ENCODE measurements at places on chromosomes 12 and 14.

DNA sequence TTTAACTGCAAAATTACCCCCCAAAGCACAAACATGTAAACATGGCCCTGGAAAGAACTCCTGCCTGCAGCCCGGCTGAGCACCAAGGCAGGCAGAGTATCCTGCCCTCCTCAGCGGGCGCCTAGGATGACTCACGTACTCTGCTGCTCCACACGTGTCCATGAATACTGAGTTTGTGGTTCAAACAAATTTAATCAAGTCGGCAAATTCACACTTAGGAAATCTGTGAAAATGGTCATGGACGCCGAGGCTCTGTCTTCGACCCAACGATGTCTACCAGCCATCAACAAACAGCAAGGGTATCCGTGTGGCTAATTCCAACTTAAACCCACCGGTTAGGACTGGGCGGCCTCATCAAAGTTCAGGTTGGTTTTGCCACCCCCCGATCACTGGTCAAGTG, 25.5 kb downstream of the GOLGA3 start:
- DNase-seq: no peak

DNA sequence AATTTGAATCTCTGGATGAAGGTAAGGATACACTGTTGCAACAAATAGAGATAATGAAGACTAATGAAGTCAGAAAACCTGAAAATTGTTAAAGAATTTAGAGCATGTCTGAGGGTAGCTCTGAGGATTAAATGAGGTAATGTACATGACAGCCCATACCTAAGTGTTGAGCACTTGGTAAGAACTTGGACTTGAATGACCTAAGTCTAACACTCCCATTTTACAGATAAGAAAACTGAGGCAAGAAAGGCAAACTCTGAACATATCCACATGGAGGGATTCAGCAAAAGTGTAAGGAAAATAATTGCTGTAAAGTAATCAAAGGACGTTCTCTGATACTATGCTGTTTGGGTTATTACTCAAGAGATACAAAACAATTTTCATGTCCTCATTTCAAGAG, 29.0 kb downstream of the PTPRB start:
- no peak for DNase-seq

GRCh38 chr14:76961631-76962302, 66.7 kb downstream of the IRF2BPL start:
- peak; percentile 90 for DNase-seq

DNA sequence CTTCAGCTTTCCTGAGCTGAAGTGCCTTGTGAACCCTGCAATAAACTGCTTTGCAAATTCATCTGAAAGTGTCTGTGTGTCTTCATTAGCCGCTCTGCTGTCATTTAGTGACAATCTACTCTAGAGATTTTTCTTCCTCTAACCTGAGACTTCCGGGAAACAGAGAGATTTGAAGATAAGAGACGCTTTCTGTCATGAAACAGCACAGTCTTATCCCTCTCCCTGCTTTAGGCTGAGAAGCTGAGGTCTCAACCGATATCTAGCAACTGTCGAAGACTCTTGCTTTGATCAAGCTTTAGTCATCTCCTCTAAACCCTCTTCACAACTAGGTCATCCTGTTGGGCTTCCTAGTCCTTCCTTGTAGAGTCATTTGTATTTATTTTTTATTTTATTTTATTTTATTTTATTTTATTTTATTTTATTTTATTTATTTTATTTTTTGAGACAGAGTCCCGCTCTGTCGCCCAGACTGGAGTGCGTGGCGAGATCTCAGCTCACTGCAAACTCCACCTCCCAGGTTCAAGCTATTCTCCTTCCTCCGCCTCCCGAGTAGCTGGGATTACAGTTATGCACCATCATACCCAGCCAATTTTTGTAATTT, 1.2 kb downstream of the RNASE2 start:
- DNase-seq: no peak

DNA sequence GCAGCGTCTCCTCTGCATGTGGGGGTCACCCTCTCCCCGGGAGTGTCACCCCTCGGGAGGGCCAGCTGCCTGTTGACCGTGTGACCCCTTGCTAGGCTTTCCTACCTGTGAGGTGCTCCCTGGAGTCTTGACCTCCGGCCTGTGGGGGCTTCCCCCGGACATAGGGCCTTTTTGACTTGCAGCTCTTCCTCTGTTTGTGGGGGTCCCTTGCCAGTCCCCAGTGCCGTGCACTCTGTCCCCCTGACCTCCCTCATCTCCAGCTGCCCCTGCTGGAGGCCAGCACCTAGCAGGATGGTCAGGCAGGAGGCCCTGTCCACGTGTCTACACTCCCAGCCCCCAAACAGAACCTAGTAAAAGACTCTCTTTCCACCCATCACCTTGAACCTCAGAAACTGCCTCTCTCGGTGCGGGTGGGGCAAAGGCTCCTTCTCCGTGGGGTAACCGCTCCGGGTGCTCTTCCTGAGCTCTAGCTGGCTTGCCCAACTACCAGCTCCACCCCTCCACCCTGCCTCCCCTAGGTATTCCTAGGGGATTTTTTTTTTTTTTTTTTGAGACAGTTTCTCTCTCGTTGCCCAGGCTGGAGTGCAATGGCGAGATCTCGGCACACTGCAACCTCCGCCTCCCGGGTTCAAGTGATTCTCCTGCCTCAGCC, 810 bp downstream of the AACS start:
- DNase-seq: no peak

DNA sequence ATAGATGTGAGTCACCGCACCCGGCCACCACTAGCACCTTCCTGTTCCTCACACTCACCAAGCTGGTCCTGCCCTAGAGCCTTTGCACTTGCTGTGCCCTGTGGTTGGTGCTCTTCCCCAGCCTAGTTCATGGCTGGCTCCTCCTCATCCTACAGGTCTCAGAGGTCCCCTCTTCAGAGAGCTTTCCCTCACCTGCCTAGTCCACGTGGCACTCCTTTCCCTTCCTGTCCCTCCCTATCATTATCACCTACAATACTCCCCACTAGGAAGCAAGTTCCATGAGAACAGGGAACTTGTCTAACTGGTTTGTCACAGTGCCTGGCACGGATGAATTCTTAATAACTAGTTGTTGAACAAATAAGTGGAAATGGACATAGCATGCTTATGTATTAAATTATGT, 24.0 kb upstream of the TMED10 start:
- no peak for DNase-seq

- DNase-seq: peak; percentile 25
These were observed 25.0 kb upstream of the DHRS7 start for GRCh38 chr14:60189923-60190840.

DNA sequence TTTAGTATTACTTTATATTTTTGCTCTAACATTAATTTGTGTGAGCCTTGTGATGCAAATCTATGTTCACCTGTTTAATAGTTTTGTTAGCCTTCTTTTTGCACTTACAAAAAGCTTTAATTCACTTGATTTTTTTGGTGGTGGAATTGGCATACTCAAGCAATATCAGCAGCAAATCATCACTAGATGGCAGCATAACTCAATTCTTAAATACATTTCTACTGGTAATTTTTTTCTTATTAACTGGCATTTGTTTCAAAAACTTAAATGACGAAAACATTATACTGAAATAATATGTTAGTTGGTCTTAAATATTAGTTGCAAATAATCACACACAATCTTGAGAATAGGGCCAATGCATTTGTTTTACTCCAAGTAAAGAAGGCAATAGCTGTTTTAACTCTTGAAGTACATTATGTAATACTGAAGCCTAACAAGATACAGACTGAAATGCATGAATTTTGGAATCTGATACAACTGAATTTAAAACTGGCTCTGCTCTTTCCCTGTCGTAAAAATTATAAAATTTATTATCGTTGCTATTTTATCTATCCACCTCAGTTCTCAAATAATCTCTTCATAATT, 151.5 kb downstream of the ATXN7L3B start:
- DNase-seq: peak; percentile 29

Measured in AG20443 (cell line).